CD4-positive, alpha-beta T cell treated with Interleukin-12 subunit alpha and Interleukin-12 subunit beta, for 1 hour (primary cell): ENCODE measurements at places on chromosomes 1 and 21.

DNA sequence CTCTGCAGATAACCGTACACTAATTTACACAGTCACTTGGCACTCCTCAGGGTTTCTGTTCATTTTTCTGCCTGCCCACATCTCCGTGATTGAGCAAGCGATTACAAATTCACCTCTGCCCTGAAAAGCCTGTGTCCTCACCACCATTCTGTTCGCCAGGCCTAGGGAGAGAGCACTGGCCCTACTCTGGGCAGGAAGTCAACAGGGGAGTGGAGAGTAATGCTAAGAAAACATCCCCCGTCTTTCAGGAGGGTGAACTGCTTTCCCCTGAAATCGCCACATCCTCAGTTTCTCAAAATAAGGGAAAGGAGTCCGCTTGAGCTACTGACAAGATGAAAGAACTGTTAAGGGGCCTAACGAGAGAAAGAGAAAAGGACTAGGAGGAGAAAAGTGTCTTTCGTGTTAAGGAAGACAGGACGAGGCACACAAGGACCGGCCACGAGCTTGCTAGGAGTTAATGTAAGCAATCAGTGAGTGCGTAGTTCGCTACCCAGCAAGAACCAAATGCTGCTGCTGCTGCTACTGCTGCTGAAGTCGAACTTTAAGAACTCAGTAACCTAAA lies 632 bp downstream of the PEX19 start:
- DNase-seq, result peak; percentile 14

DNA sequence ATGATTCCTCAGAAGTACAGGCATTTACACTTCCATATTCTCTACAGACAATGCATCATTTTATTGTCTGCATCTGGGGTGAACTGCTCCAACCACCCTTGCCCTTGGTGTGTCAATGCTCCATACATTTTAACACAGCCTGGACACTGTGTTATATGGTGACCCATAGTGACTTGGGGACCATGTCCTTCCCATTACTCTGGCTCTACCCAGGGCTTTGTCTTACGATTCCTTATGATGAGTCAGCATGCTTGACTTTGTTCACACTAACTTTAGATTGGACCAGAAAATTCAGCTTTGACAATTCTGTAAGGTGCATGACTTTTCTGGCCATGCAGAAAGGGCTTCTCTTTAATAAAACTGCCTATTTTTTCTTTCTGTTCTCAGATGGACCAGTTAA lies 6.8 kb upstream of the OVAAL start:
- DNase-seq, result no peak

DNA sequence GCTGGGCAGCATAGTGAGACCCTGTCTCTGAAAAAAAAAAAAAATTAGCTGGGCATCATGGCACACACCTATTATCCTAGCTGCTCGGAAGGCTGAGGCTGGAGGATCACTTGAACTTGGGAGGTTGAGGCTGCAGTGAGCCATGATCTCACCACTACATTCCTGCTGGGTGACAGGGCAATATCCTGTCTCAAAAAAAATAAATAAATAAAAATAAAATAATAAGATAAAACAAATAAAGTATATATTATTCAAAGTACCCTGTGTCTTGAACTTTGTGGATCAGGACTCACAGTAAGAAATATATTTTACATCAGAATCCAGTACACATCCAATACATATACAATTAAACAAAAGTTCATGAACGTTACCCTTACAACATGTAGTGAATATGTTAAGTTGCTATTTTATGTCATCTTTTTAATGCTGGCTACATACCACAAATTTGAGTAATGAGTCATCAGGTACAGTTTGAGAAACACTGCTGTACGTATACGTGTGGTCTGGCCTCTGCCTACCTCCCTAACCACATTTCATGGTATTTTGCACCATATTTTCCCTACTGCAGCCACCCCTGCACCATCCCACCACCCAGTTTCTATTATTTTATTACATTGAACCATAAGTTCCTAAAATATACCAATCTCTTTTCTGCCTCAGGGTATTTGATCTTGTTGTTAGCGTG lies 4.4 kb downstream of the NME7 start:
- peak; percentile 22 for DNase-seq

DNA sequence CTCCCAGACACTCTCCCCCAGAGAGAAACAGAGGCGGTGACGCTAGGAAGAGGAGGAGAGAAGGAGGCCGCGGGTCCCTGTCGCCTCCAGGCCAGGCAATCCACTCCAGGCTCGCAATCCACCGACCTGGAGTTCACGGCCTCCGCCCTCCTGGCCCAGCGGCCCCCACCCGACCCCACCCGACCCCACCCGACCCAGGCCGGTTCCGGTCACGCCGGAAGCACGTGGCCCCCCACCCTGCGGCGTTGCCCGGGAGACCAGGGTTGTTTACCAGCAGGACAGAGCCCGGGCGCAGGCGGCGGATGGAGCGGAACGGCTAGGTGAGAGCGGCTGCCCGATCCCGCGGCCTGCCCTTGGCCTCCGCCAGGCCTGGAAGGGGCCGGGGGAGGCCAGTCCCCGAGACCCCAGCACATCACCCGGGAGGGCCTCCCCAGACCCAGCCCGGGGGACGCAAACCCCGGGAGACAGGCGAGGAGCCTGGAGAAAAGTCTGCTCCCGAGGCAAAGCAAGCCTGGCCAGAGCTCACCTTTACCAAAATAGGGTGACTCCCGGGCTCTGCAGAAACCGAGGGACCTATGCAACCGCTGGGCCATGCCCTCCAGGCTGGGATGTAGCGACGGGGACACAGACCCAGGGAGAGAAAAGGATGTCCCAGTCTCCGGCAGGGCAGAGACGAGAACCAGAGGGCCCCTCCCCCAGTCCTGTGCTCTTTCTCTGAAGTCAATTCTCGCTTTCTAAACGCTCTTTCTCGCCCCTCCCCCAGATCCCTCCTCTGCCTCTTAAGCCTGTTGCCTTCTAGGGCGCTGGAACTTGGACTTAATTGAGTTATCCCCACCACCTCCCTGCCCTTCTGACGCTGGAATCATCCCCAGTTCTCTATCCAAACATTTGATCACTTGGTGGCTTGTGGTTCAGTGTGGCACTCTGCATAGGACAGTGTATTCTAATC lies at the start of the genes PLA2G2C and UBXN10:
TSS of gene PLA2G2C (minus strand) at position 685 of the 949 bp plus-strand sequence. CDS start 9,155 bp downstream, outside the sequence.
TSS of gene UBXN10 (plus strand) at position 263 of the 949 bp plus-strand sequence. CDS start 4,466 bp downstream, outside the sequence.
- peak; percentile 64 for DNase-seq

DNA sequence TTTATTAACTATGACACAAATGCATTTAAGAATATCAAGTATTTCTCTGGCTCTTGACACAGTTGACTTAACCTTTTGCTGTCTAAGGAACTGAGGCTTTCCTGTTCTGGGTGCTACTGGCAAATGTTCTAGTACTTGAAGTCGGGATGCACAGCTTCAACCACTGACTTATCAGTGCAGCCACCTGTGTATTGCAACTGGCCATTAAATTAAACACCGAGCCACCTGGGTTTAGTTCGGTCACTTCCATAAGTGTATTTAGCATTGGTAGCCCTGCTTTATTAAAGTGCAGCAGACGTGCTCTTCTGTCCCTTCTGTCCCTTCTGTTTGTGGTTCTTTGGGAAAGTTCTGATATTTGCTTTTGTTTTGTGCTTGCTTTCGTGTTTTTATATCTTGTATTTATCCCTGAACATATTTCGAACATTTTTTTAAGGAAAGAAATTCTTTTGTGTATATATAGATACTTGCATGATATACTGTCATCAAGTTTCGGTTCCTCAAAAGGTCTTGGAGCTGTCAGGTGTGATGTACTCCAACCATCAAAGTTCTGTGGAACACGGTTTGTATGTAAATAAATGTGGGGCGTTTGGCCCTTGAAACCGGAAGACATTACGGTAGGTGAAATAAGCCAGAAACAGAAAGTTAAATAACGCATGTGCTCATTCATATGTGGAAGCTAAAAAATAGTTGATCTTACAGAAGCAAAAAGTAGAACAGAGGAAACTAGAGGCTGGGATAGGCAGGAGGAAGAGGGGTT lies 297.9 kb upstream of the GREM2 start:
- no peak for DNase-seq

GRCh38 chr1:18142471-18142870 lies 34.9 kb downstream of the IGSF21 start:
- DNase-seq, result no peak

- no peak for DNase-seq
Observed at GRCh38 chr1:192061556-192061955, 96.7 kb upstream of the RGS18 start.
